MG63 (cell line): ENCODE measurements at places on chromosomes 3 and 15.

- DNase-seq: no peak
Measured at GRCh38 chr3:140753865-140754754, 76.2 kb downstream of the TRIM42 start.

DNA sequence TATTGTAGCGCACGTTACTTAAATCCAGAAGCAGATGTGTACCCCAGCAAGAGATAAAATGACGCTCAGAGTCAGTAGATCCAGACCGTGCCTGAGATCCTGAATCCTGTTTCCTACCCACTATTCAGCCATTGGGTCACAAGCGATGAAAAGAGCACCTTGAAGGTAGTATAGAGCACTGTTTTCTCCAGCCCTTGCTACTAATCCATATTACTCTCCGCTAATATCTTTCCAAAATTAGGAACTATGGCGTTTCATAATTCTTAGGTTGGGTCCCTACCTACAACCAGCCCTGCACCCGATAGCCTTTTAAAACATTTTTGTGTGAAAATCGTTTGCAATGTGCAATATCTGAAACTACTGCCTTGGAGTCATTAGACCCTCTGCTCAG is 596 bp downstream of the BTD start:
- DNase-seq: no peak

GRCh38 chr3:181730316-181730715 is 18.6 kb downstream of the SOX2 start:
- DNase-seq: no peak

- no peak for DNase-seq
Measured at GRCh38 chr3:77655396-77655795, 615.5 kb downstream of the ROBO2 start.

DNA sequence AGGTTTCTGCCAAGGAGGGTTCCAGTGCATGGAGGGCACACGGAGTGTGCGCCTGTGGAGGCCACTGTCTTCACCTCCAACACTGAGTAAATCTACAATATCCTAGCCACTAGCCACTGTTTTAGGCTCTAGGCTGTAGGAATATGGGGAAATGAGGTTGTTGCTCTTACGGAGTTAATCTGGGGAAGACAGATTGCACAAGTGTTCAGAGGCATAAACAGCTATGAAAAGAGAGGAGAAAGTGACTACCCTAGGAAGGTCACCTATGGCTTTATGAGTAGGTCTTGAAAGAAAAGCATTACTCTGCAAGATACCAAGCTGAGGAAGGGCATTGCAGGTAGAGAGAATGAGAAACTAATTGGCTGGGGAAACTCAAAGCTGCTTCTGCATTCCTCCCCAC is 85.7 kb downstream of the CYP19A1 start:
- DNase-seq: no peak

GRCh38 chr15:98920091-98920880 is 87.3 kb downstream of the PGPEP1L start:
- DNase-seq: no peak

GRCh38 chr3:126146034-126146433 is 34.4 kb downstream of the ALDH1L1 start:
- DNase-seq: no peak

- DNase-seq: no peak
Measured at GRCh38 chr3:50120364-50121071, 31.8 kb downstream of the RBM5 start.

DNA sequence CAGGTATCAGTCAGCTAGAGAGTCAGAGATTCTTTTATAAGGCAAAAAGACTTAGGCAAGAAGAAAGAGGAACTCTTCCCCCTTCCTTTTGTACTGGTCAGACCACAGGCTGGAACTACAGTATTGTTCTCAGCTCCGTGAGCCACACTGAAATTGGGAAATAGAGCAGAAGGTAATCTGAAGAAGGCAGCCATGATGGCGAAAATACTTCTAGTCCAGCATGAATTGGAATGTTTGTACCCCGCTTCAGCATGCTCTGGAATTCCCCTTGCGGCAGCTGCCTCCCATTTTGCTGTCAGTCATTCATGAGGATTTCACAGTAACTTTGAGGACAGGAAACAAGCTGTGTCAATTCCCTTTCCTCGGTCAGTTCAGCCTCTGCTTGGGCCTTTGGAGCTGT is 96.2 kb downstream of the CORO2B start:
- no peak for DNase-seq

GRCh38 chr3:129035360-129036221 is 25.0 kb upstream of the GP9 start:
- DNase-seq: no peak

DNA sequence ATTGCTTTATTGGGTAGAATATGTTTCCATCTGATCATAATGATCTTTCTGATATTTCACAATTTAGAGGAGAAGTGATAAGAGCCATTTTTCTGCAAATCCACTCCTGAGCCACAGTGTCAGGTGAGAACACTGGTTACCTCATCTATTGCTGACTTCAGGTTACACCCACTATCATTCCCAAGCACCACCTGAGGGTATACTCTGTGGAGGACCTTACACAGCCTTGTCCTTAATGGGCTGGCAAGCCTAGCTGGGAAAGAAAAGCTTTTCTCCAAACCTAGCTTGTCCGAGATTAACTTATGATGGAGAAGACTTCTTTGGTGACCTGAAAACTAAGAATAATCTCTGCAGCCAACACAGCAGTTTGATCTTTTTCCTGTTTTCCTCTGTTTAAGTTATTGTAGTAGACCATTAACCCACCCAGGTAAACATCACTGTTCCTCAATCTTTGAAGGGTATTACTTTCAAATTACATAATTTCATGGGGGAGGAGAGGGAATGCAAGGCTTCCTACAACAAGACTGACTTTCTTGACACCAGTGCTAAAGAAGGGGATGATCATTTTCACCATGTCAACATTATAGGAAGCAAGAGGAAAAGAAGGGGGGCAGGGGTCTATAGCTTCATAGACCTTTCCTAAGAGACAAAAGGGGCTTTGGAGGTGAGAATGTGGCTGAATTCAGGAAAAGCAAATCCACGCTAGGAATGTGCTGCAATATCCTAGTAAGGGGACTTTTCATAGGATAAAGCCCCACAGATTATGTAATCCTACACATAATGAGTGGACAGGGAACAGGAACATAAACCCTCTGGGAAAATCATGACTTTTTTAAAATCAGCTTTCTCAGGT is 1.7 kb downstream of the NCEH1 start:
- no peak for DNase-seq

DNA sequence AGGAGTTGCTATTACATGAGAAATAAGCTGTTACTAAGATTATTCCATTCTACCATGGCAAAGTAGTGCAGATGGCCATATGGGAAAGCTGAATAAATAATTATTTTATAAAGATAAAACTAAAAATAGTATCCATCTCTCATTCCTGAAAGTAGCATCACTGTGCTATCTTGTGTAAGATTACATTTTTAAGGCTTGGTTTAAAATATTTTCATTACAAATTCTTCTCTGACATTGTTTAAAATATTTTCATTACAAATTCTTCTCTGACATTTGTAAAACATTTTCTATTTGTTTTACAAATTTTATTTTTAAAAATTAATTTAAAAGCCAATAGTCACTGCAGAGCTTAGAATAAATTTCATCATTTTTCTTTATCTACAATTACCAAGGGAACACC is 665.5 kb upstream of the NAALADL2 start:
- no peak for DNase-seq

DNA sequence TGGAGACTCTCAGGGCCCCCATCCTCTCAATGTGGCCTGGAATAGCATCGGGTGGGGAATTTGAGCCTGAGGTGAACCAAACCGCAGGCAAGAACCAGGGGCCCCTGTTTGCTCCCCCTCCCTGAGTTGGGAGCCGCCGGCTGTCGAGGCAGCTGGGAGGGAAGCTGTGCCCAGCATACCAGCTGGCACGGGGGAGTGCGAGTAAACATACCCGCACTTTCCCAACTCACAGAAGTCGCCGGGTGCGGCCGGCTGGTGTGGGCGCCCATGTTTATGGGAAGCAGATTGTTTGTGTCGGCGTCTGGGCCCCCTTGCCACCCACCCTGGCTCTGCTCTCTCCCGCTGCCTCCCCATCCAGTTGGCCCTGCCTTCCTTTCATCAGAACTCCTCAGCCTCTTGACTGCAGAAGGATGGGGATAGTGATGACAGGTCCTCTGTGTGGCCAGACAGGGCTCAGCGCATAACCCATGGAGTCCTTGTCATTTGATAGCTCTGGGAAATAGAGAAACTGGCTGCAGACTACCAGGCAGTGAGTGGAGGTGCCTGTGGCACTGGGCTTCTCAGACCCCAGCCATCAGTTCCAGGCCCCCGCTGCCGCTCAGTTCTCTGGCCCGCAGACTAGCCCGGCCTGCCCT is 60.4 kb downstream of the CACNA2D2 start:
- peak; percentile 8 for DNase-seq

GRCh38 chr15:66592505-66593218 is 26.9 kb upstream of the LCTL start:
- DNase-seq: no peak
